ENCODE measurements at places on chromosomes 3 and 15.

- peak; percentile 23 for DNase-seq
Measured at GRCh38 chr3:151085227-151085888, at the start of gene MED12L. Gene MED12L, plus strand, starts transcription at chr3:151085664. Its CDS starts 1,263 bp downstream, at chr3:151086927.

GRCh38 chr3:186385856-186386602, 24.0 kb upstream of the DGKG start:
- no peak for DNase-seq

- peak; percentile 25 for DNase-seq
Measured at GRCh38 chr3:42376344-42376798, 34.0 kb downstream of the LYZL4 start.

DNA sequence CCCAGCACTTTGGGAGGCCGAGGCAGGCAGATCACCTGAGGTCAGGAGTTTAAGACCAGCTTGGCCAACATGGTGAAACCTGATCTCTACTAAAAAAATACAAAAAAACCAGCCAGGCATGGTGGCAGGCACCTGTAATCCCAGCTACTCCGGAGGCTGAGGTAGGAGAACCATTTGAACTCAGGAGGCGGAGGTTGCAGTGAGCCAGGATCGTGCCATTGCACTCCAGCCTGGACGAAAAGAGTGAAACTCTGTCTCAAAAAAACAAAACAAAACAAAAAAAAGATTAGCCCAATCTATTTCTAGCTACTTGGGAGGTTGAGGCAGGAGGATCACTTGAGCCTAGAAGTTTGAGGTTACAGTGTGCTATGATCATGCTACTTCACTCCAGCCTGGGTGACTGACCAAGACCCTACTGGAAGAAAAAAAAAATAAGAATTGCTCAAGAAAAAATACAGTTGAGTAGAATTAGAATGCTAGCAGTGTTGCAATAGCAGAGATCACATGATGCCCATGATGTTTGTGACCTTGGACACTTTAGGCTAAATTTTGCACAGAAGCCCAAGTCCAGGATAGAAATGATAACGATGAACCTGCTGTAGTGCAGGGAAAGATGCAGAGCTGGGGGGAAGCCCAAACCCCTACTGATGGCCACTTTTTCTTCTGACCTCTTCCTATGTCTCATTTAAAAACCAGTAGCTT, 162.2 kb downstream of the LPP start:
- no peak for DNase-seq

- DNase-seq, result no peak
Measured at GRCh38 chr3:142646020-142646785, 50.0 kb downstream of the PLS1 start.

DNA sequence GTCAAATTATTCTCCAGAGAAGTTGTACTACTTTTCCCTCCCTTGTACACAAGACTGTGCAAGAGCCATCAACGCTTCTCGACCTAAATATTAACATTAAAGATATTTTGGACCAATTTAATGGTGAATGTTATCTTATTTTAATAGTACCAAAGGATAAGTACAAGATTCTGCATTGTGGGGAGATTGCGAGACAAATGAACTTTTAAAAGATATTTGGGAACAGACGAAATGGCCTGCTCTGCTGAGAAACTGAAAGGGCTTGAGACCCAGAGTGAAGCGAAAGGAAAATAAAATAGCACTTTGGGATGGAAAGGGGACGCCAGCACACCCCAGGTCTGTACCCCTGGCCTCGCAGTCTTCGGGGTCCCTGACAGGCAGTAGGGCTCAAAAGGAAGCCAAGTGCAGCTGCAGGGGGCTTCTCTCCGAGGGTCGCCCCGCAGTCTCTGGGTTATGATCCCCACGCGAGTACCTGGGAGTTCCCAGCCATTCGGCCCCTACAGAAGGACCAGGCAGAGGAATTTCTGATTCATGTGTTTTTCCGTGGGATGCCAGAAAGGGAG, 97.6 kb upstream of the VGLL3 start:
- no peak for DNase-seq

- no peak for DNase-seq
Measured at GRCh38 chr3:11604139-11604892, 39.4 kb downstream of the VGLL4 start.

- DNase-seq, result no peak
Measured at GRCh38 chr15:76335307-76336253, 993 bp upstream of the ISL2 start.

GRCh38 chr3:37979541-37980461, 10.8 kb upstream of the VILL start:
- no peak for DNase-seq
